SW 1271 (cell line): ENCODE measurements at places on chromosomes 2 and 18.

- DNase-seq: no peak
Observed at GRCh38 chr2:85523903-85524335, 15.0 kb upstream of the MAT2A start.

DNA sequence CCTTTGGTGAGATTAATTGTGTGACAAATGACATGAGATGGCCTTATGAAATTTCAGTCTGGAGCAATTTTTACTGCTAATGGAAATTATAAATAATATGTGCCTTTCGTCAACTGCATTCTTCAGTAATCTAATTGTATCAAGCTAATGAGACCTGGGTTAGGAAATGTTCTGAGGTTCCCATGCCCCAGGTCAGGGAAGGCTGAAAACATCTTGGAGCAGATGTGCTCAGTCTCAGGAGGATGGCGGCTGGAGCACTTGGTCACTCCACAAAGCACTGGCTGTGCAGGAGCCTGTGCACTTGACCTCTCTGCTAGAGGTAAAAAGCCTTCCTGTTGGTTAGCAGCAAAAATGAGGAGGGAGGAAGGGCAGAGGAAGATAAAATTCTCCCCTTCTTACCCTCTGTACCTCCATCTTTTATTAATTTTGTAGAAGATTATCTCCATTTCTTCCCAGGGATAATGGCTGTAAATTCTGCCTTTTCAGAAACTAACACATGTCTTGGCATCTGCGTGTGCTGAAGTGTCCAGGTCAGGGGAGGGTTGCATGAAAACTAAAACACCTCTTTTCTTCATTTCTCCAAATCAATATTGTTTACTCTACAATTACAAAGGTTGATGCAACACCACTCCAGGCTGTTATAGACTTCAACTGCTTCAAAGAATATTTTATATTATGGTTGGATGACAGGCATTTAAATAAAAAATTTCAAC, 1606.4 kb upstream of the ACVR2A start:
- no peak for DNase-seq

- no peak for DNase-seq
Observed at GRCh38 chr2:36382472-36382871, 26.9 kb downstream of the CRIM1 start.

DNA sequence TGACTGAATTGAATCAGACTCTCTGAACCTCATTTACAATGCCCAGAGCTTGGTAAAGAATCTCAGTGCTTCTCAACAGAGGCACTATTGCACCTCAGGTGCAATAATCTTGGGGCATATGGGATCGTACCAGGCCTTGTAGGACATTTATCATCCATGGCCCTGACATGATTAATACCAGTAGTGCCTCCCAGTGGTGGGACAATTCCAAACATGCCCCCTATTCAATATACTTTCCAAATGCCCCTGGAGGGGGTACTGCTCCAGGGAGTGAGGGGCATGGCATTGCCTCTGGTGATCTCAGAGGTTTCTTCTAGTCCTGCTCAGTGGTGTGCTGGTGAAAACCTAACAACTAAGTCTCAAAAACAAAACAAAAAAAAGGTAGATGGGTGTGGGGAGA, 174.9 kb upstream of the SMAD2 start:
- DNase-seq: no peak

DNA sequence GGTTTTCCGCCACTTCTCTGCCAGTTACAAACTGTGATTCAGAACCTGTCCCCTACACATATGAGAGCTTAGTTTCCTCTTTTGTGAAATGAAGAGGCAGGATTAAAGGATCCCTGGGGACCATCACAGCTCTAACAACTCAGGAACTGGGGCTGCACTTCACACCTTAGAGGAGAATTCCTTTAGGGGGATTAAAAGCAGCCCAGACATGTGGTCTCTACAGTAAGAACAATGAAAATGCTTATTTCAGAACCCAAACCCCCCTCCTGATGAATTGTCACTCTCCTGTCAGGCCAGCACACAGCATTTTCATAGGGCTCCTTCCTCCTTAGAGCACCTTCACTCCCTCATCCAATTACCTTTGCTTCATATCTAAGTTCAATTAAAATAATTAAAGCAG, 101.5 kb upstream of the NEDD4L start:
- DNase-seq: no peak

GRCh38 chr2:27058210-27058609, 6.7 kb downstream of the AGBL5 start:
- DNase-seq: no peak

- DNase-seq: no peak
Observed at GRCh38 chr18:7032537-7032936, 85.1 kb downstream of the LAMA1 start.

DNA sequence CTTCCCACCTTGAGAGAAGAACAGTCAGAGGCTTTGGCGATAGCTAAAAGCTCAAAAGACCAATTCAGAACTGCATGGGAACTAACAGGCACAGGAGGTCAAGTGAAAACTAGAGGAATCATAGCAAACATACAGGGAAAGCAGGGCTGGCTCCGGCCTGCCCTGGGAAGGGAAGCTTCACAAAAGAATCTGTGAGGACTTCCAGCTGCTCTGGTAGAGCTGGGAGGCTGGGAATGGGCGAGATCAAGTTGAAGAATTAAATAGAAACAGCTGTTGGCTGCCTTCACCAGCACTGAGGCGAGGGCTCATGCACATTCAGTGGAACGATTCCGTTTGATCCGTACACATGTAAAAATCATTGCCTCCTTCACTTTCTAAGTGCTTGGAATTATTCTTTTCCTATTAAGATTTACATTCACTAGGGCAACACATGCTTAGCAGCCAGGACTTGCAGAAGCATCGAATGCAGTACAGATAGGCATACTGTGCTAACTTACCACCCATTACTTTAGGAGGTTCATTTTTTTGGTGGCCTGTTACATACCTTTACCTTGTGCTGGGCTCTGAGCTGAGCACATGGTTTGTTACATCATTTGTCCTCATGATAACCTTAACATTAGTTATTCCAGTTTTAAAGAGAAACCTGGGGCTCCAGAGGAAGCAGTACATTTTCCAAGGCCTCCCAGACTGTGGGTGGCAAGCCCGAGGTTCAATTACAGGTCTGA, 125.4 kb upstream of the RNF152 start:
- DNase-seq: no peak
